ENCODE measurements at places on chromosomes 11 and 22.

DNA sequence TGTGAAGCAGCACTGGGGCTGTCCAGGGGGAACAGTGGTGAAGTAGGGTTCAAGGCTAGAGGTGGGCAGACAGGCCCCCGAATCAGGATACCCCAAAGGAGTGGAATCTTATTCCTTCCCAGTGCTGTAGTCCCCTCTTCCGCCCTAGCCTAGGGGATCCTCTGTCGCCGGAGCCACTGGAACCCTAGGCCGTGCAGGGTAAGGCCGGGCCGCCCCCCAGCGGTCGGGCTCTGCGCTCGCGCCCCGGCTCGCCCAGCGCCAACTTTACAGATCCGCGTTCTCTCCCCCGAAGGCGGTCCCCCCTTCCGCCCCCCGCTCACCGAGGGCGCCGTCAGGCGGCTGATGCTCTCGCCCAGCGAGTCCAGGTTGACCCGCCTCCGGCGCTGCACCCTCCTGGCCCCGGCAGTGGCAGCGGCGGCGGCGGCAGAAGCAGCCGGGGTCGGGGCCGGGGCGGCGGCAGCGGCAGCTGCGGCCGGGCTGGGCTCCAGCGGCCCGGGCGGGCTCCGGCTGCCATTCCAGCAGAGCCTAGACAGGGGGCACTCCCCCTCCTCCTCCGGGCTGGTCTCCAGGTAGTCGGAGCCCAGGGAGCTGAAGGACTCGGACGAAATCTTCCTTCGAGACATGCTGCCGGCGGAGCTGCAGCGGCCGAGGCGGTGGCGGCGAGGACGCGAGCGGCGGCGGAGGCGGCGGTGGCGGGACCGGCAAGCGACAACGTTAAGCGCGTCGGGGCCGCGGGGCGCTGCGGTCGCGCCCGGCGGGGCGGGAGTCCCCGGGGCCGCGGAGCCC is 650 bp downstream of the GUCY1A2 start:
- peak; percentile 22 for DNase-seq

- DNase-seq: no peak
Observed at GRCh38 chr11:129291546-129291945, 84.1 kb upstream of the BARX2 start.

DNA sequence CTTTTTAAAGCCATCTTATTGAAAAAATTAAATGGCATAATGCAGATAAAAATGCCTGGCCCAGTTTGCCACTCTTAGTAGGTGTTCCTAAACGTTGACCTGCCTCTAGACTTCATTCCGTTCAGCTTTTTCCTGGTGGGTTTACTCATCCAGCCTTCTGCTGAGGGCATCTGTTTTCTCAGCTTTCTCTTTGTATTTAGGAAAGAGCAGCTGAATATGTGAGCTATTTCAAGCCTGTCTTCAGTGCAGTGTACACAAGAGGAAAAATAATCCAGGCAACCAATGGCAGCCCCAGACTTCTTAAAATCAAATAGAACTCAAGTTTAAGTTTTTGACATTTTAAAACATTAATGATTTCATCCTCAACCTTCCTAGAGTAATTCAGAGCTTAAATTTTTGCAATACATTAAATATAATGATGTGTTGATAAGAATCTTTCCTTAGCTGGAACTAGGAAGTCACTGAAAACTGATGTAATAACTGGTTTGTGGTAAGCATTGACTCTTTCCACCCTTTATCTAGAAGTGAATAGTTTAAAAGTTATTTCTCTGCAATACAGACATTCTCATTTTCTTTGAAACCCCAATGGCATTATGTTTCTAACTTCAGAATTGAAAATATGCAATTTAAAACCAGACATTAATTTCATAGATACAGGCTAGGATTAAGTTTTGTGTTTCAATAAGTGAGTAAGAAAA is 165.4 kb downstream of the AASDHPPT start:
- no peak for DNase-seq

GRCh38 chr11:8098879-8099278 is 17.9 kb downstream of the TUB start:
- DNase-seq: no peak

DNA sequence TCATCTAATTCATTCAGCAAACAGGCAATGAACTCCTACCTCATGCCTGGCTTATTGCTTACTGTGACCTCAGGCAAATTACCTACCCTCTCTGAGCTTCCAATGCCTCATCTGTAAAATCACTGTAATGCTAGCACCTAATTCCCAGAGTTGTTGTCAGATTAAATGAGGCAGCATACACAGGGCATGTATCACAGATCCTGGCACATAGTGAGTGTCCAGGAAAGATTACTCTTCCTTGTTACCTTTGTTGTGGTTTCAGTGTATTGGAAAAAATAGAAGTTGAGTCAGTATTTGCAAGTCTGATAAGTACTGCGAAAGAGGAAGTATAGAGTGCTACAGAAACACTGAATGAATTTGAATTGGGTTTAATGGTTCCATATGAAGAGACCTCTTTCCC is 26.4 kb upstream of the LRRC55 start:
- no peak for DNase-seq

GRCh38 chr22:49302530-49302929 is 525.1 kb downstream of the BRD1 start:
- no peak for DNase-seq

GRCh38 chr11:15278128-15278527 is 163.4 kb downstream of the INSC start:
- no peak for DNase-seq

- DNase-seq: no peak
Observed at GRCh38 chr11:76798202-76798581, 15.0 kb downstream of the TSKU start.

- DNase-seq: no peak
Observed at GRCh38 chr11:44244639-44245310, 65.2 kb downstream of the ALX4 start.

GRCh38 chr22:27912101-27912500 is 7.0 kb downstream of the PITPNB start:
- DNase-seq: no peak

DNA sequence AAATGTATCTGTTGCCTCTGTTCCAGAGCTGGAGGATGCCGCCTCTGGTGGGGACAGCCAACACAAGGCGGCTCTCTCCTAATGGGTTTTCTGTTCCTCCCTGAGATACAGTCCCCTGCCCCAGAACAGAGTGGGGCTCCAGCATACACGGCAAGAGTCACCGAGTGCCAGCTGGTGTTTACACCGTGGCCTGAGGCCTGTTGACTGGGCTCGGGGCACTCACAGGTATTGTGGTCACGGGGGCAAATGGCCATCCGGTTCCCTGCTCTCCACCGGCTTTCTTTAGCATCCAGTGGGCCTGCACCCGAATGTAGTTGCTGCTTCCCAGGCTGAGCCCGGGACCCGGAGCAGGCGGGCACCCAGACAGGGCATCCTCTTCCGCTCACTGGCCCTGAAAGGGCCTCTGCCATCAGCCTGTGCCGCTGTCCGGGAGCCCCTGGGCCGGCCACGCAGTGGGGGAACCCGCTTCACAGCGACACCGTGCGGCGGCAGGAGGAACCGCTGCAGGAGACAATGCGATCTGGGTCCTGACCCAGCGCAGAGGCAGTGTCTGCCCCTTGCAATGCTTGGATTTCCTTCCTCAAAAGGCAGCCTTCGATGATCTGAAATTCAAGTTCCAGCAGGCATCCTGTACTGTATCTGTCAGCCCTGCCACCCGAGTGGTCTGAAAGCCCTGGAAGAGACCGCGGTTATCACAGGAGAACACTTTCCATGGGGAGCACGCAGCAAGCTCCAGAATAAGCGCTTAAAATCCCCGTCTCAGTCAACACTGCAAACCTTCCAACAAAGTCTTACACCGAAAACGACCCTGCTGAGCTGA is 859 bp upstream of the KRTAP5-5 start:
- DNase-seq: no peak

DNA sequence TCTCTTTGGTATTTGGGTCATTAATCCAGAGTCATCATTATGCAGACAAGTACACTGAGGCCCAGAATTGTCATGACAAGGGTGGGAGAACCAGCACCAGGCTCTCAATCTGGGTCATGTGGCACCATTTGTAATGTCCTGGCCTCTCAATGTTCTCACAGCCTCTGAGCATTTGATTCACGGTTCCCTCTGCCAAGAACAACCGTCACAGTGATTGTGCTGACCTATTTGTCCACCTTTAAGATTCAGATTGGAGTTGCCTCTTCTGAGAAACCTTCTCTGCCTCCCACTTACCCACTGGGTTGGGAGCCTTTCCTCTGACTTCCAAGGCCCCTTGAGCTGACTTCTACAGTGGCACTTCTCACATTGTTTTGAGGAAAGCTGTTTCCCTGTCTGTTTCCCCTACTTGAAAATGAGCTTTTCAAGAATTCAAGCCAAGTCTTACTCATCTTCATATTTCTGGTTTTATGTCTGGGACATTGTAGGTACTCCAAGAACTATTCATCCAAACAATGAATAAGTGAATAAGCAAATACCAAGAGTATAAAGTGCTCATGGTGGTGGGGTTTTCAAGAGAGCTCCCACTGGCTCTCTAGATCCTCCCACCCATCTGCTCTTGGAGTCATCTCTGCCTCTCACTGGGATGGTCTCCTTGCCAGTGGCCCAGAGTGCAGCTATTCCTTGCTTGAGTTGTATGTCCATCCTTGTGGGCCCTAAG is 126.4 kb upstream of the E2F8 start:
- no peak for DNase-seq

- no peak for DNase-seq
Observed at GRCh38 chr22:44915441-44915840, 94.4 kb downstream of the PHF21B start.

DNA sequence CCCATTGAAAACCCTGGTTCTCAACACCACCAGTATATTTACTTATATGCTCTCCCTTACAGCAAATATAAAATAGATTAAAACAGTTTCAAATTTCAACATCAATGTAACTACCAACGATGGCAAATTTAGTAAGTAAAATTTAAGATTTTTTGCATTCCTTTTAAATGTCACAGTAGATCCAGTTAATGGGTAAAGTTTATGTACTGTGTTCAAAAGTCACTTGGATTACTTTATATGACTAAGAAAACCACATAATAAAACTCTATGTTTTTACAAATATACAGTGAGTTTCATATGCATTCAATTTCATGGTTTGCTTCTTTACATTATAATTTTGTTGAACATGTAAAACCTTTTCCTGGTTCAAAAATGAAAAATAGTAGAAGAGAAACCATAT is 364.6 kb downstream of the AASDHPPT start:
- DNase-seq: no peak

DNA sequence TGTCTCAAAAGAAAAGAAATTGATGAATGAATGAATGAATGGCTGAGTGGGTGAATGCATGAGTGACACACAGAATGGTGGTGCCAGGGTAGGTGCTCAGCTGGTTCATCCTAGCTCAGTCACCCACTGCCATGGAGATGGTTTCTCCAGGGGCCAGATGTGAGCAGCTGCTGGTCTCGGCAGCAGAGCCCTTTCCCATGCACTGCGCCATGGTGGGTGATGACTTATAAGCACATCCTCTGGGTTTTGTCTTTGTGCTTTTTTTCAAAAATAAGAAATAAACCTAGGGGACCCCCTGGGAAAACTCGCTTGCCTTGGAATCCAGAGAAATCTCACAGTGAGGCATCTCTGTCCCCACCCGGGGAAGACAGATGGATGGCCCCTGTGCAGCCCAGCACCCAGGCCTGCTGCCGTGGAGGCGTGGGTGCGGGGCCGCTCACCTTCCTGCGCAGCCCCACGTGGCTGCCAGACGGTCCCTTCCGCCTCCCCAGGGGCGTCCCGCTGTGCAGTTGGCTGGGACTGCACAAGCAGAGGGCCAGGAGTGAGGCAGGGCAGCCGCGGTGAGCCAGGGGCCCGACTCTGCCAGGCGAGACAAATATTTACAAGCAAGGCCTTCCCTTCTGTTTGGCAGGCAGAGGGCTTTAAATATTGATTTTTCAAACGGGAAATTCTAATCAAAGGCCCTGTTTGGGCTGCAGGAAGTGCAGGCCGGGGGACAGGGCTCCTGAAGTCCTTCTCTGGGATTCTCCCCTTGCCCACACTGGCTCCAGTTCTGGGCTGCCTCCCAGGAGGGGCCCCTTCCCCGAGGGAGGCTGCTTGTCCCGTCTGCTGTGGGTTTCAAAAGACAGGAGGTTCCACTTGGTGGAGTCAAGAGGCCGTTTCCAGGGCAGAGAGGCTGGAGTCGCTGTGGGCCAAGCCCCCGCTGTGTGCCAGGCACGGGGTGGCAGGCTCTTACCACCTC is 24.3 kb downstream of the MPPED1 start:
- DNase-seq: peak; percentile 91

GRCh38 chr11:99260696-99261095 is 239.9 kb downstream of the CNTN5 start:
- DNase-seq: no peak

DNA sequence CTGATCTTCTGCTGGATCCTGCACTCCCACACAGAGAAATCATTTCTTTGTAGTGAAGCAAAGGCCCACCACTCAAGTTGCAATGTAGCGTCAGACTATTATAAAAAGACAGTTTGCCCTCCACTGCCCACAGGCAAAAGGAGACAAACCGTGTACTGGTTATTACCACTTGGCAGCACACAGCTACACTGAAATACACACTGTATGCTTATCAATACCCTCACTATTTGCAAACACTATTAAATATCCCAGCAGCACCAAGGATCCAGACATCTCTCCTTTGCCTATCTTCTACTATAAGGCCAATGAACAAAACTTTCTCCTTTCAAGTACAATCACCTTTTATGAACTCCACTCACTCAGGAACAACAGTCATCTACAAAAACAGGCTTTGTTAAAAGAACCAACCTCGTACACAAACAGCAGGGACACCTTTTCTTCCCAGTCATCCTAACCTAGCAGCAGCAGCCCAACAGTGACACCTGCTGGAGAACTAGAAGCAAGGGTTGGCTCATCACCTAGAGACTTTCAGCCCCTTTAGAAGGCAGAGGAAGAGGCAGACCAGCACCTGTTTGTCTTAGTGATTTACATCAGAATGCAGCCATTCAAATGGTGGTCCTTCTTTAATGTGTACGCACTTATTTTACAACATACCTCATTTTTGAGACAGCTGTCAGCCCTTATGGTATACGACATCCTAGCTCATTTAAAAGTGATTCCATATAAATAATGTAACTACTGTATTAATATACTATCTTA is 56.1 kb downstream of the AMBRA1 start:
- peak; percentile 77 for DNase-seq

DNA sequence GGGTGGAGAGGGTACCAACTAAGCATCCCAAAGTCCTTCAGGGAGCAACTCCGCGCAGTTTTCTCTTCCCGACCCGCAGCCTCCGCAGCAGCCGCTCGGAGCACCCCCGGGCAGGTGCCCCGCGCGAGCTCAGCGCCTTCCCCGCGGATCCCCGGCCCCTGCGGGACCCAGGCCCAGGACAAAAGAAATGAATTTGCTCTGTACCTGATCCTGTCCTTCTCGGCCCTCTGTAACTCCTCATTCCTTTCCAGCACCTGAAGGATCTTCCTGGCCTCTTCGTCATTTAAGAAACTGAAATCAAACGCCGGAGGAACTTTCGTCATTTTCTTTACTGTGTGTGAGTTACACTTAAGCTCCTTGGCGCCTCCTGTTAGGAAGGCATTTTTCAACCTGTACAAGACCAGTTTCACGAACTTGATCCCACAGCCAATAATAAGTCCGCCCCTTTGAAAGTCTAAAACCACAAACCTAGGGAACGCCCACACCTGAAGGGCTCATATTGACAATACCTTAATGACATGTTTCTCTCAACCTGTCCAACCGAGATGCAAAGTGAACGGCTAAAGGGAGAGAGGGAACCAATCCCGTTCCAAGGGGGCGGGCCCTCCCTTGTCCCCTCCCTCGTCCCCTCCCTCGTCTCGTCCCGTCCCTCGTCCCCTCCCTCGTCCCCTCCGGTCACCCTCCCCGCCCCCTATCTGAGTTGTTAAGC is at the start of gene EXPH5:
EXPH5 (minus strand) TSS at position 555 of the 709 bp plus-strand sequence; CDS start at position 323, 232 bp downstream.
- DNase-seq: peak; percentile 92

All from COR-L47 (cell line).